Substantia nigra (tissue), 51 donors: ENCODE measurements at places on chromosomes 11 and 22.

GRCh38 chr11:502288-503178, 4.5 kb downstream of the RNH1 start:
- no peak for DNase-seq

GRCh38 chr22:49119551-49119952, 708.1 kb downstream of the BRD1 start:
- no peak for DNase-seq

DNA sequence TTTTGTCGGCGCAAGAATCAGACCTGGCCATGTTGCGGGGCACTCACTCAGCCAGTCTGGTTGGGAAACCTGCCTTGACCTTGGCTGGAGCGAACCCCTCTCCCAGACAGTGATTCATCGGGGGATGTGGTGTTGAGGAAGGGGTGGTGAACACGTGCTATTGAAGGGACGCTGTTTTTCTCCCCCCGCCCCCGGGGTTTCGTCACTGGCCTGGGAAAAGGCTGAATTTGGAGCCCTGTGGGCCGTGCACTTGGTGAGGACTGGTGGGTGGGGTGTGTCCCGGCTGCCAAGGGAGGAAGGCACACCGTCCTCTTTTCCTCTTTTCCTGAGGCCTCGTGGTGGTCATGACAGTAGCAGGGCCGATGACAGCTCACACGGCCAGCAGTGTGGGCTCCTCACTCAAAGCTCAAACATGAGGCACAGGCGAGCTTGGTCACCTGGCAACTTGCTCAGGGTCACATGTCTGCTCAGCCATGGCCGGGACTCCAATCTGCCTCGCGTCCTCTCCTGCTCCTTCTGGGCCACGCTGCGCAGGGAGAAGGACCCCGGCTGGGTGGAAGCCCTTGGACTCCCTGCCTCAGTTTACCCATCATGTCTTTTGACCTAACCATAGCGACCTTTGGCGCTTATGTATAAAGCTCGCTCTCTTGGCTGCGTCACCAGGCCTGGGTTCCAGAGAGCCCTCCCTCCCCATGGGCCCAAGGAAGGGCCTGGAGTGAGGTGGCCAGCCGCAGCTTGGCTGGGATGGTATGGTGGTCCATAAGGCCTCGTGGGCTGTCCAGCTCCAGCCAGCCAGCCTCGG, 49.4 kb downstream of the SMIM38 start:
- no peak for DNase-seq

DNA sequence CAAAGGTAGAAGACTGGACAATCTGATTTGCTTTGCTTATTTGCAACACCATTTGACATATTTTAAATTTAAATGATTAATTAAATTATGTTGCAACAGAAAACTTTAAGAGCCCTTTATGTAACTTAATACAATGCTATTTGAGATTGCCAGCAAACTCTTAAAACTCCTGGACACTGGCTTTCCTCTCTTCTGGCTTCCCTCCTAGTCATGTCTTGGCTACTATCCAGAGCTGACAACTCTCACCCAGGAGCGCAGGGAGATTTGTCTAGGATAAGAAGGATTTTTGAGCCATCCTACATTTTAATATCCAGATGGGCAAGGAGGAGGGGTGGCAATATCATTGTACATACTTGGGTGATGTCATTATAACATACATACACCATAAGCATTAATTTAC, 134.3 kb downstream of the ELP4 start:
- DNase-seq = no peak

DNA sequence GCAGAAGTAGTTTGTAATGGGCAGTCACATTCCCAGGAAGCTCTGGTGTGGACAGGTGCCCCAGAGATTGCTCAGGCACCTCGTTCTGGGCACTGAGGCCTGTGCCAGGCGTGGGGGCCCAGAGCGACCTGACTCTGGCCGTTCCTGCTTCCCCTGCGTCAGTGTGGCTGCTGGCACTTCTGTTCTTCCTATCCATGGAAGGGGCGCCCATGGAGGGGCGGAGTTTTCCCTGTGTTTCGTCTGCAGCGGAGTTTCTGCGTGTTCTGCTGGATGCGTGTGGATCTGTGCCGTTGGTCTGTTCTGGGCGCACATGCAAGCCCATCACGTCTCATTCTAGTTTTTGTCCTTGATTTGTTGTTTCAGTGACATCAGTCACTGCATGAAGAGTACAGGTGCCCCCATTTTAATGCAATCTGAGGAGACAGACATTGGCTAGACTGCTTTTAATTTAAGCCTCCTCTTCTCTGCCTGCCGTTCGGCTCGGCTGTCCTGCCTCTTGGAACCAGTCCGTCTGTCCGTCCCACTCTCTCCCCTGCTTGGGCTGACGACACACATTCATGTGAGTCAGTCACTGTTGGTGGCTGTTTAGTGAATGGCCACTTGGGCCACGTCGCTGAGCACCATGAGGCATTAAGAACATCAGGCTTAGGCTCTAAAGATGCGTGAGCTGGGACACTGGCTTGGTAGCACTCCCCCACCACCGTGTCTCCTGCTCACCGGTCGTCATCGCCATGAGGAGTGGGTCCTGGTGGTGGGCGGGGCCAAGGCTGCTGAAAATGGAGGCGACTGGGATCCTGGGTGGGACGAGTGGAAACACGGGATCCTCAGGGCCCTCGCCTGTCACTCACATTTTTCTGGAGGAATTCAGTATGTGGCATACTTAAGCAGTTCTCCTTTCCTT, 255.8 kb downstream of the TBC1D22A start:
- DNase-seq = no peak

GRCh38 chr11:20762116-20762844, 92.9 kb downstream of the NELL1 start:
- no peak for DNase-seq

GRCh38 chr11:125295931-125296330, 131.4 kb downstream of the PKNOX2 start:
- DNase-seq = no peak

GRCh38 chr22:43481568-43482317, 69.9 kb downstream of the MPPED1 start:
- DNase-seq = no peak

GRCh38 chr11:21912285-21912684, 280.6 kb upstream of the ANO5 start:
- DNase-seq = no peak

DNA sequence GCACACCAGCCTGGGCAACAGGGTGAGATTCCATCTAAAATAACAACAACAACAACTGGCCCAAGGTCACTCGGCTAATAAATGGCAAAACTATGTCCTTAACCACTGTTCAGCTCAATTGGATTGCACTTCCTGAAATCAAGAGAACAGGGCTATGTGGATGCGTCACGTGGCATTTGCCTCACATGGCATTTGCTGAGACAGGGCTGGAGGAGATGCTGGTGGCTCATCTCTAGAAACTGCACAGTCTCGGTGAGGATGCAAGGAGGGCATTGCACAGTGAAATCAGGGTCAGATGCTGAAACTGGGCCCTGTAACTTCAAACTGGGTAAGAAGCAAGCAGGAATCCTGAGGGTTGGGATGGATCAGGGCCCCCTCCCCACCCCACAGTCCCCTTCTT, 171.9 kb downstream of the BUD13 start:
- no peak for DNase-seq

- no peak for DNase-seq
These were observed 4.2 kb downstream of the VPS26B start for GRCh38 chr11:134228625-134229024.

DNA sequence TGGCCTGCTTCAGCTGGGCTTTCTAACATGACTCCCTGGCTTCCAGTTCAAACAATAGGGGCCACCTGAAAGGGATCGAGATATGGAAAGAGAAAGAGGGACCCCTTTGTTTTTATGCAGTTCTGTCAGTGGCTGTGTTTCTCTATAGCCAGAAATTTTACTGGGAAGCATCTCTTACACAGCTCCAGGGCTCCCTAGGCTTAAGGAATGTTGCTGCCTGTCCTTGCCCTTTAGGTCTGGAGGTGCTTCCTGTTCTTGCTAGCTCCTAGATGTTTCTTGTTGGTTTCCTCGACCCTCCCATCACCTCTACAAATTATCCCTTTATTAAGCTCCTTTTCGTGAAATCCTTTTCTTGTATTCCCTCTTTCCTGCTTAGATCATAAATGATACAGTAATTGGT, 21.8 kb upstream of the OR56A1 start:
- no peak for DNase-seq

DNA sequence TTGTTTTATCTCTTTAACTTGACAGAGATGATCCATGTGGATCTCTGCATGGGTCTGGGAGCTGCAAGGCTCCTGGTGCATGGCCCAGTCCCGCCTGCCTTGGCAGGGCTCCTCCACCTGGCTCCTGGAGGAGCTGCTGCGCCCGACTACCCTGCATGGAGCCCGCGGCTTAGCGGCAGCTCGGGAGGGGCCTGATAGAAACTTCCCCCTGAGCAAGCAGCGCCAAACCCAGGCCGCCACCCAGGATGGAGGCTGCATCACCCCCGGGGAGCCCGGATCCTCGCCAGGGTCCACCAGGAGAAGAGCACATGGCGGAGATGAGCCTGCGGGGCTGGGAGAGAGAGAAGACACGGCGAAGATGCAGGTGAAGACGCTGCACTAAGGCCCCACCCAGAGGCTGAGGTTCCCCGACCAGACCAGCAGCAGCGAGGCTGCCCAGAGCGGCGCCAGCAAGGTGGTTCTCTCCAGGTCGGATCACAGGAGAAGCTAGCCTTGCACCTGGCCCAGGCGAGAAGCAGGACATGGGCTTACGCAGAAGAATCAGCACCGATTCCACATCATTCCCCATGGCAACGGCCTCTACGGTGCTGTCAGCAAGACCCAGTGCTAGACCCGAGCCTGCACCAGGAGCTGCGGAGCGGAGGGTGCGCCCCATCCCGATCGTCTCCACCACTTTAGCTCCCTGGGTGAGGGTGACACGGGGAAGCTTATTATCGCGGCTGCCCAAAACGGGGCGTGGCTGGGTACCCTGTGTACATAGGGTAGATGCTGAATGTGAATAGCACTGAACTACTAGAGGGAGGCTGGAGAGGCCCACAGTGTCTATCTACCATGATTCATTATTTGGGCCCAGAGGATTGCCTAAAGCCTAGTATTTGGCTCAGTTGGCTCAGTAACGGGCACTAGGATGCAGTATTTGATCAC, 41.3 kb upstream of the VPREB1 start:
- no peak for DNase-seq

- DNase-seq = no peak
These were observed 177.1 kb downstream of the HIPK3 start for GRCh38 chr11:33434294-33434693.

DNA sequence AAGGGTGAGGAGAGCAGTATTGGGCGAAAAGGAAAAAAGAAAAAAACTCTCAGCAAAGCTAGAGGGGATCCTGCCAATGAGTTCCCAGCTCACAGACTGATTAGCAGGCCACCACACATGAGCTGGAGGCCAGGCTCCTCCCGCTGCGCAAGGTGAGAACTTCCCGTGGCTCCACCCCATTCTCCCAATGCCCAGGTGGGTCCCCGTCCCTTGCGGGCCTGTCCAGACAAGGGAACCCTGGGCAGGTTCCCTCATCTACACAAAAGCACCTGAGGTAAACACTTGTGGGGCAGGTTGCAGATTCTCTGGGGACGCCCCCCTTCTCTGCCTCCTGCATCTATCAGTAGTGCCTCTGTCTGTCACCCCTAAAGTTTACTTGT, 46.5 kb downstream of the CDPF1 start:
- DNase-seq = no peak

DNA sequence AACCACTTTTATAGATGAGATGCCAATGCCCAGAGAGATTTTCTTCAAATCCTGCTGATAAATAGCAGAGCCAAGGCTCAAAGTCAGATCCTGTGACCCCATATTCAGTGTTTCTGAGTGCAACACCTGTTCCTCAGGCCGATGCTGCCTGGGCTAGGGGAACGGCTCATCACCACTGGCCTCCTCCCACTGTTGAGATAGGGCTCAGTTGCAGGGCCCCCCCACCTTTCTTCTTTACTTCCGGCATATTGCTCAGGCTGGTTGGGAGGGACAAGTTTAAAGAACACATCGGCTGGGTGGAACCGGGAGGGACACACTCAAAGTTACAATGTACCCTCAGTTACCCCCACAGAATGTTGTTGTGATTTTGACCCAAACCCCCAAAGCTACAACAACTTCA, 88.3 kb upstream of the CRTAM start:
- no peak for DNase-seq

DNA sequence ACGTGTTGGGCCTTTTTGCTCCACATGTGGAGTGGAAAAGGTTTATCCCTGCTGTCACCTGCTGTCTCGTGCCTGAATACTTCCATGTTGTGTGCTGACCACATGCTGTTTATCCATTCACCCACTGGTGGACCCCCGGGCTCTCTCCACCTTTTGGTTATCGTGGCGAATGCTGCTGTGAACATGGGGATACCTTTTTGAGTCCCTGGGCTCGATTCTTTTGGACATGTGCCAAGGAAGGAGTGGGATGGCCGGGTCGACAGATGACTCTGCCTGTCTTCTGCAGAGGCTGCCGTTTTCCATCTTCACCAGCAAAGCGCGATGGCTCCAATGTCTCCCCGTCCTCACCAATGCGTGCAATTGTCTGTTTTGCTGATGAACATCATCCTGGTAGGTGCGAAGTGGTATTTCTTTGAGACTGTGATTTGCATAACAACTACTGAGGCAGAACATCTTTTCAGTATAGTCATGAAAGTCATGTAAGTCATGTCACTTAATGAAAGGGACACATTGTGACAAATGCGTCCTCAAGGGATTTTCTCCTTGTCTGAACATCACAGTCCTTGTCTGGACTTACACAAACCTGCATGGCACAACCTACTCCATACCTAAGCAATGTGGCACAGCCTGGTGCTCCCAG, 758.7 kb downstream of the BRD1 start:
- DNase-seq = no peak

GRCh38 chr11:36002196-36002595, 58.3 kb downstream of the LDLRAD3 start:
- peak; percentile 30 for DNase-seq

DNA sequence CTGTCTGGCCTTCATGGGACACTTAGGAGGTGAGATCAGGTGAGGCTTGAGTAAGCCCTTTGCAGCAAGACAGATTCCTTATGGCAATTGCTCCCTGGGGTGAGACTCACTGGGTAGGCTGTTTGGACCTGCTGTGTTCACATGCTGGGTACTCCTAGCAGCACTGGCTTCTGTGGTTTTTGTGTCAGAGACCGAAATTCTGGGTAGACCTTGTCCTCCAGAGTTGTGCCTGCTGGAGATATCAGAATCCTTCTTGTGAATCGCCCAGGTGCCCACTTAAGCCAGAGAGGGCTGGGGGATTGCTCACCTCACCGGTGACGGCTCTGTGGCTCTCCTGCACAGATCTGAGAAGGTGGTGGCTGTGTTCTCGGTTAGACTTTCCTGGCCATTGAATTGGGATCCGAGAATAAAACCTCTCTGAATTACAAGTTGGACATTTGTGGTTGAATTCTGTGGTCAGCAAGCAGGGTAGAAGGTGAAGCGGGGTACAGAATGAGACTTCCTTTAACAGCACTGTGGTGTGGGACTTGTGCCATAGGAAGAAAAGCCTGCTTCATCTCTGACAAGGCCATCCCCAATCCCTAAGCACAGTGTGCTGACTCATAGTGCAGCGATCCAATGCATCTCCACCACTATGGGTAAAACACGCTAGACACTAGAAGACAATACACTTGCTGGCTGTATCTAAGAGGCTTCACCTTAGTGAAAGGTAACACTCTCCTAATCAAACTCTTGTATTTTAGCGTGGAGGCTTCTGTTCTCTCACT, 52.5 kb upstream of the TTC12 start:
- DNase-seq = no peak
